Heart right ventricle (tissue), 16 donors: ENCODE measurements at places on chromosomes 4 and X. TPM values are rescaled to one million over a fixed set of nuclear protein-coding genes. Genes with fewer than 3 reads are reported as not detected.

The CXorf49 gene
- not detected for polyA plus RNA-seq

The GYPA gene
- not detected for polyA plus RNA-seq

The SPANXN4 gene
- not detected for polyA plus RNA-seq

The TMEM47 gene
- polyA plus RNA-seq = 14.5 TPM

The C1QTNF7 gene
- polyA plus RNA-seq = 0.38 TPM

The C4orf51 gene
- not detected for polyA plus RNA-seq

The SYN1 gene
- 7.0 TPM for polyA plus RNA-seq

The F8A2 gene
- polyA plus RNA-seq = not detected

The SH3BGRL gene
- polyA plus RNA-seq = 29.4 TPM

The ZCCHC12 gene
- polyA plus RNA-seq = not detected

The RHOXF2 gene
- polyA plus RNA-seq = not detected

The CORIN gene
- 8.4 TPM for polyA plus RNA-seq

The DNAAF6 gene
- polyA plus RNA-seq = not detected

The UGT8 gene
- polyA plus RNA-seq = not detected

The FGG gene
- polyA plus RNA-seq = not detected
